ENCODE measurements at places on chromosomes 2 and 18.

DNA sequence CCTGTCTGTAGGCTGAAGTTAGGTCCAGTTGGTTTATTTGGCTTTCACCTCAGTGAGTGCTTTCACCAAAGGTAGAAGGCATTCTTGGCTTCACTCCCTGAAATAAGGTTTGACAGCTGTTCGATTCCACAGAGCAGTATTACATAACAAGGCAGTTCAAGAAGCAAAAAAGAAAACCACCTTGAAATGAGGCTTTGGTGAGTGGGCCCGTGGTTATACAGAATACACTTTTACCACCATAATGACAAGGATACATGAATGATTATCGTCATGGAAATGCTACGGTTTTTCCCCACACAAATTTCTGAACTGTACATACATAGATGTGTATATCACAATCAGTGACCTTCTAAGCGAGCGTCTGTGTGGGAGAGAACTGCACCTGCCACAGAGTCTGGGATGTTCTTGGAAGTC, 80.0 kb upstream of the CHRNA1 start:
- DNase-seq: no peak

- DNase-seq: no peak
Observed at GRCh38 chr2:191411472-191411871, 166.3 kb downstream of the MYO1B start.

DNA sequence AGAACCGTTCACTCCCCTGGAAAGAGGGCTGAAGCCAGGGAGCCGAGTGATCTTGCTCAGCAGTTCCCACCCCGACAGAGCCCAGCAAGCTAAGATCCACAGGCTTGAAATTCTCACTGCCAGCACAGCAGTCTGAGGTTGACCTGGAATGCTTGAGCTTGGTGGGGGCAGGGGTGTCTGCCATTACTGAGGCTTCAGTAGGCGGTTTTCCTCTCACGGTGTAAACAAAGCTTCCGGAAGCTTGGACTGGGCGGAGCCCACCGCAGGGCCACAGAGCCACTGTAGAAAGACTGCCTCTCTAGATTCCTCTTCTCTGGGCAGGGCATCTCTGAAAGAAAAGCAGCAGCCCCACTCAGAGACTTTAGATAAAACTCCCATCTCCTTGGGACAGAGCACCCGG, 180.8 kb downstream of the WDR7 start:
- DNase-seq: no peak

- peak; percentile 9 for DNase-seq
Observed at GRCh38 chr2:187842978-187843847, 289.0 kb upstream of the TFPI start.

DNA sequence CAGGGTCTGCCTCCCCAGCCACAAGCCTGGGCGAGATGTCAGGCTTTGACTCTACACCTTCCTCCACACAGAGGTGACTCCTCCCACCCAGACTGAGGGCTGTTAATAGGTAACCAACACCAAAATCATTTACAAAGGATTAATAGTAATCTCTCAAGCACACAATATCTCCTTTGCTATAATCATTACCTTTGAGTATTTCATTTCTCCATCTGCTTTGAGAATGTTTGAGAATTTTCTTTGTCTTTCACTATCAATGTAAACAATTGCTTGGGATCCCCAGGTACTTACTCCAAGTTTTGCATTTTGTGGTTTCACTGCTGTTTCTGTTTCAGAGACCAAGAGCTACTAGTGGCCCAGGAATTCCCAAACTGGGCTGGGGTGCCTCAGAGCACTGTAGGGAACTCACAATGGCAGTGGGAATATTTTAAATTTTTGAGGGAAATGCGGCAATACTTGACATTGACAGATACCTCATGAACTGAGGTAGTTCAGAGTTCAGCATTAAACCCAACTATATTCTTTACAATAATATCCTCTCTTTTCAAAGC, 166.4 kb upstream of the MGAT5 start:
- DNase-seq: no peak

DNA sequence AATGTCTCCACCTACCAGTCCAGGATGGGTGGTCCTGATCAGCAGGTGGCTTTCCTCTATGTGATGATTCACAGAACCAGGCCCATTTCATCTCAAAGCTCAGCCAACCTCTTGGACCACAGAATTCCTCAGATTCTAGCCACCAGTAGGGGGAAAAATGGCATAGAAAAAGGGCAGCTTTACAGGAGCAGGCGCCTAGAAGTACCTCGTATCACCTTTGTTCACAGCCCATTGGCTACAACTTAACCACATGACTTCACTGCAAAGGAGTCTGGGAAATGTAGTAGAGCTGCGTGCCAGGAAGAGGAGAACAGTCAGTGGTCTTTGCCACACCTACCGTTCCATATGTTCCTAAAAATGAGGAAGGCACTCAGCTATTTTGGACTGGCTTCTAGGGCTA, 62.8 kb upstream of the DTNA start:
- peak; percentile 32 for DNase-seq

- DNase-seq: no peak
Observed at GRCh38 chr2:28488083-28488830, 7.6 kb upstream of the PLB1 start.

DNA sequence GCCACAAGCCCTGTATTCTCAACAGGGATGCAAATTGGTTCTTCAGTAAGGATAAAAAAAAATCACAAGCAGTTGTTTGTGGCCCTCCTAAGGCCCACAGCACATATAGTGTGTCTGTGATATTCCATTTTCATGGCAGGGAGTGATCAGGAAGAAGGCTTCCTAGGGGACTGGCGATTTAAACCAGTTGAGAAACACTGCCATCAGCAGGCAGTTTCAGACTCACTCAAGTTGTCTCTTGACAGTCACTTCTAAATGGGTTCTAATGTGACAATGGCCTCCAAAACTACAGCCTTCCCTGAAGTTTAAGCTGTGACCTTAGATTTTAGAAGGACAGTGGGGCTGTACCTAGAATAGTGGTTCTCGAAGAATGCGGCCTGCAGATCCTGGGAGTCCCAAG, 6.0 kb downstream of the CIAO1 start:
- no peak for DNase-seq

GRCh38 chr2:127407661-127408003, 10.6 kb upstream of the PROC start:
- DNase-seq: no peak

- DNase-seq: no peak
Observed at GRCh38 chr2:47631792-47632398, 151.1 kb upstream of the MSH6 start.

- no peak for DNase-seq
Observed at GRCh38 chr2:69111076-69111475, 98.1 kb downstream of the ANTXR1 start.

- DNase-seq: peak; percentile 20
Observed at GRCh38 chr2:109066501-109066900, 62.5 kb upstream of the SH3RF3 start.

GRCh38 chr18:47847635-47848034, 82.8 kb downstream of the SMAD2 start:
- no peak for DNase-seq

- no peak for DNase-seq
Observed at GRCh38 chr18:69945220-69946114, 2.2 kb downstream of the CD226 start.

GRCh38 chr18:50310080-50310479, 22.6 kb upstream of the CXXC1 start:
- peak; percentile 42 for DNase-seq

DNA sequence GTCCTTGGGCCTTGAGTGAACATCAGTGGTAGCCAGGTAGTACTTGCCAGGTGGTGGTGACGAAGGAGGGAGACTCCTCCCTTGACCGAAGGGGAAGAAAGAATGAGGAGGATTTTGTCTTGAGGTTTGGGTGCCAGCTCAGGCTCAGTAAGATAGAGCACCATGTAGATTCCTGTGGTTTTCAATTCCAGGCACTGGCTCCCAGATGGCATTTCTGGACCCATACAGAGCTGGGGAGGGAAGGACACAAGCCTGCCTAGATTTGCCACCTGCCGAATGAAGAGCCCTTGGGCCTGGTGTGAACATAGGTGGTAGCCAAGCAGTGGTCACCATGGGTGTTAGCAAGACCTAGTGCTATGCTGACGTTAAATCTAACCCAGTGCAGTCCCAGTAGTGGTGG, 108.8 kb upstream of the UBE2E3 start:
- no peak for DNase-seq

DNA sequence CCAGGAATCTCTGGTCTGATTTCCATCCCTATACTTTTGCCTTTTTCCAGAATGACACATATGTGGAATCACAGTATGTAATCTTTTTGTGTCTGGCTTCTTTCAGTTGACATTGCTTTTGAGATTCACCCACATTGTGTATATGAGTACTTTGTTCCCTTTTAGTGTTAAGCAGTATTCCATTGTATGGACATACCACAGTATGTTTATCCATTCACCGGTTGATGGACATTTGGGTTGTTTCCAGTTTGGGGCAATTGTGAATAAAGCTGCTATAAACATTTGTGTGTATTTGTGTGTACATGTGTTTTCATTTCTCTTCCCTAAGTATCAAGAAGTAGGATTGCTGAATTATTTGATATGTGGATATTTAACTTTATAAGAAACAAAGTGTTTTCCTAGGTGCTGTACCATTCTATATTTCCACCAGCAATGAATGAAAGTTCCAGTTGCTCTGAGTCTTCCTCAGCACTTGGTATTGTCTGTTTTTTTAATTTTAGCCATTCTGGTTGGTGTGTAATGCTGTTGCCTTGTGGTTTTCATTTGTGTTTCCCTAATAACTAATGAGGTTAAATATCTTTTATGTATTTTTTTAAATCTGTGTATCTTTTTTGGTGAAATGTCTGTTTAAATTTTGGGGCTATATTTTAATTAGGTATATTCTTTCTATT, 203.5 kb upstream of the HAAO start:
- no peak for DNase-seq

DNA sequence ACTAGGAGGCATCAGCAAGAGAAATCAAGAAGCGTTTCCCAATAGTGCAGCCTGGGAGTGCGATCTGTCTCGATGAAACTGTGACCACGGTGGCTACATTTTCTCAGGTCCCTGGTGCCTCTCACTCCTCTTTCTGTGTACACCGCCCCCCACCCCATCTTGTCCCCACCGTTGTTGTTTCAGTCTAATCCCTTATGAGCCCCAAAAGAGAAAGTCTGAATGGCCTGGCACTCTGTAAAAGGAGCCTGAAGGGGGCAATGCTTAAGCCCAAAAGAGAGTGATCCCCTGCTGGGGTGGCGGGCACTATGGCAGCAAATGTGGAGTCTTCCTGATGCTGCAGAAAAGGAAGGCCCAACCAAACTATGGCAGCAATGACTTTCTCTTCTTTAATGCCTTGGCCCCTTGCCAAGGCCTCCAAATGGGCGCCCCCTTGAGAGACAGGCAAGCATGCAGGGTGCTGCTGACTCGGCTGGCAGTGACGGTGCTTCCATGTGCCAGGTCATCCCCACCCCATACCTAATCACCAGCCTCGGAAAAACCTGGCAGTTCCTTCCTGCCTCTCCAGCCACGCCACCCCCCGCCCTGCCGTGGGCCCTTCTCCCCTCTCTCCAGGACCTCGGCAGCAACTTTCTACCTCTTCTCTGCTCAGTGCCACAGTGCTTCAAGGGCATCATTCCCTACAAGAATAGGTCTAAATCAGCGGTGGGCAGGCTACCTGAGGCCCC, 123.0 kb downstream of the CYP26B1 start:
- no peak for DNase-seq

DNA sequence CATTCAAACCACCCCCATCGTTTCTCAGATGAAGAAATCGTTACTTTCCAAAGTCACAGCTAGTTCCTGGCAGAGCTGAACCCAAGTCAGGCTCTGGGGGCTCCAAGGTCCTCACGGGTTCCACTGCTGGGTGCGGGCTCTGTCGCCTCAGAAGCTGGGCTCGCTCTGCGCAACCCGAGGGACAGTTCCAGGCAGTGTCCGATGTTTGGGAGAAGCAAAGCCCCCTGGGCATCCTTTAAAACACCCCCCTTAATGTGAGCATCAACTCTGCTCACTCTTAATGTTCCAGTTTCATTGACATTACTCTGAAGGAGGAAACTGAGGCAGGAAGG, 796 bp downstream of the AOX1 start:
- DNase-seq: no peak

DNA sequence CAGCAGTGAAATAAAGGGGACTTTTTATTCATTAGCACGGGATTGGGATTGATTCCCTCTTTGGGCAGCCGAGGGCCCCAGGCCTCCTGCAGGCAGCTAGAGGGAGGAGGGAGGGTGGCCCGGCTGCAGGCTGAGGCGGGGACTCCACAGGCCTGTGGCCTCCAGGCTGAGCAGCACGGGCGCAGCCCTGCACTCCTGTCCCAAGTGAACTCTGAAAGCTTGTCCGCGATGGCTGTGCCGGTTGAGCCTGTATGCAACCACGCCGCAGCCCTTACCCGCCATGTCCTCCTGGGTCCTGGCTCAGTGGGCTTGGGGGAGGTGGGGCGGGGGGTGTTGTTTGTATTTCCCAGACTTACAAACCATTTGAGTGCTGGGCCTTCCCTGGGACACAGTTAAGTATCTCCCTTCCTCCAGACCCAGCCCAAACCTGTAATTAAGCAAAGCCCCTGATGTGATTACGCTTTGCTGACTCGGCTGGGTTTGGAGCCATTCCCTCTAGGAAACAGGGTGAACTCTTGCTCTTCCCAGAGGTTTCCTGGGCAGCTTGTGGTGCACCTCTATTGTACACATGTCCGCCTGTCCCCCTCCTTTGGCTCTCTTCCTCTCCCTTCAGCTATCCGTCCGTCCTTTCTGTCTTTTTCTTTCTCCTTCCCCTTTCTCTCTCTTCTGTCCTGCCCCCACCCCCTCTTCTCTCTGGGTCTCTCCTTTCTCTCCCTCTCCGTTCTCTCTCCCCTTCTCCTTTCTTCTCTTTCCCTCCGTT, 5.3 kb downstream of the GLI2 start:
- peak; percentile 67 for DNase-seq

DNA sequence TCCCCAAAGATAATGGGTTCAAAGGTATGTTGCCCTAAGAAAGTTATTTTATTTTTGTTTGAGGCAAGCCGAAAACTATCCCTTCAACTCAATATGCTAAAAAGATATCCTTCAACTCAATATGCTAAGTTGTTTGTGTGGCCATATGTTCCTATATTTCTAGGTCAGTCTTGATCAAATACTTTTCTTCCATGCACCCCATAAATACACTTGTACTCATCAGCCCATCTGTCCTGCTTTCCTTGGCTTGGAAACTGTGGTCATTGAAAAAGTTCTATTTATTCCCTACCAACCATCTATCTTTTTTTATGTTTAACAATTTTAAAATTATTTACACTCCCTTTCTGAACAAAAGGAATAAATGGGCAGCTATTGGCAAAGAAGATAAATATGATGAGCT, 447.7 kb downstream of the NRXN1 start:
- DNase-seq: no peak

DNA sequence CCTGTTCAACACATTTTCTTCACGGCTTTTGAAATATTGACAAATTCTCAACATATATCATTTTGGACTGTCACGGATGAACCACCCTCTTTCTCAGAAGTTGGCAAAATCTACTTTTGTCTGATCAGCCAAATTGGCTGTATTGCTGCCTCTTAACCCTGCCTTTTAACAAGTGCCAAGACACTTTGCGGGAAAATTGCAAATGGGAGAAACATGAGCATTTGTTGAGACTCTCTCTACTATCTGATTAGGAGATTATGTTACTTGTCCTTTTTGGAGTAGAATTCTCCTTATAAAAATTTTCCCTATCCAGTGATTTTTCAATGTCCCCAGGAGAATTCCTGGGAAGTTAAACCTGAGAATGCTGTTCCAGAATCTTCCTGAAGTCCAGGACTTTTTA, 256.2 kb upstream of the ZSWIM2 start:
- DNase-seq: no peak
